Activated CD4-positive, alpha-beta T cell treated with anti-CD3 and anti-CD28 coated beads for 36 hours (primary cell): ENCODE measurements at places on chromosomes 6 and 20. TPM values are rescaled to one million over a fixed set of nuclear protein-coding genes. Genes with fewer than 3 reads are reported as not detected.
A peak's percentile ranks its signal among the peaks of the same experiment; 100 is the strongest.

DNA sequence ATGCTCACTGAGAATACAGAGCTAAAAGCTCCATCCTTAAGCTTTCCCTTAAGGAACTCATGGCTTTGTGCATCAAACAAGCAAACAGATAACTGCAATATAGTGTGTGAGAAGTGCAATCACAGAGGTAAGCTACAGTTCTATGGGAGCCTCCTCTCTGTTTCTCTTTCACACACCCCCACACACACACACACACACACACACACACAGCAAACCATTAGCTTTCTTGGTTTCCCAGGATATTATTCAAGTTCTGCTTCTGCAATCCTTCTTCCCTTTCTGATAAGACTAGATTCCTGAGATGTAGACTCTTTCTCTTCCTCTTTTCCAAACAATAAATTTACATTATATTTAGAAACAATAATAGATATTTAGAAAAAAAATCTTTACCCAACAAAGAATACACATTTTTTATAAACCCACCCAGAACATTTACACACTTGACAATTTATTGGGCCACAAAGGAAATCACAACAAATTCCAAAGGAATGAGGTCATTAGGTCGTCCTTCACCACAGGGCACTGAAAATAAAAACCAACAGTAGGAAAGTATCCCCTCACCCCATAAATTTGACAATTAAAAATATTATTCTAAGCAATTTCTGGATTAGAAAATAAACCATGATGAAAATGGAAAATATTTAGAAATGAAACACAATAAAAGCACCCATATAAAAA is 9.3 kb upstream of the GFOD1 start:
- no peaks in the 10 kb centered on the region for H3K27me3 ChIP-seq
- no peak overlapping the region for H3K27ac ChIP-seq
- H3K36me3 ChIP-seq, result no peaks in the 10 kb centered on the region
- DNase-seq, result no peak
- peaks cover 6% of the 10 kb centered on the region for H3K4me1 ChIP-seq
- no peak overlapping the region for H3K4me3 ChIP-seq

DNA sequence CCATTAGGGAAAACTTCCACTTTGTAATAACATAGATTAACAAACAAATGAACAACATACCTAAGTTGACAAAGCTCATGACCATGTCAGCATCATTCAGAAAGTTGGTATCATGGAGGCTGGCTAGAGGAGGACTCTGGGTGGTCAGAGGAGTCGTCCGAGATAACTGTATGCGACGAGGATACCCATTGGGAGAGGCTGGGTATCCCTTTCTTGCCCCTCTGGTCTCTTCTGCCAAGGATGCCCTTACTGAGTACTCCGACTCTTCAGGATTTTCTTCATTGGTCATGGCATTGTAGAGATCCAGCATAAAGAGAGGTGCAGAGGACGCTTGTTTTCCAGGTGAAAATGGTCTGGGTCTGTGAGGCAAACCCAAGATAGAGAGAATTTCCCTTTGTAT is 1.1 kb downstream of the BMP5 start:
- H3K27me3 ChIP-seq, result peaks cover 2% of the 10 kb centered on the region
- DNase-seq, result no peak
- no peak overlapping the region for H3K27ac ChIP-seq
- H3K36me3 ChIP-seq, result no peaks in the 10 kb centered on the region
- no peak overlapping the region for H3K4me3 ChIP-seq
- peaks cover 5% of the 10 kb centered on the region for H3K4me1 ChIP-seq

BMP6 gene
- total RNA-seq, result 0.14 TPM

DNA sequence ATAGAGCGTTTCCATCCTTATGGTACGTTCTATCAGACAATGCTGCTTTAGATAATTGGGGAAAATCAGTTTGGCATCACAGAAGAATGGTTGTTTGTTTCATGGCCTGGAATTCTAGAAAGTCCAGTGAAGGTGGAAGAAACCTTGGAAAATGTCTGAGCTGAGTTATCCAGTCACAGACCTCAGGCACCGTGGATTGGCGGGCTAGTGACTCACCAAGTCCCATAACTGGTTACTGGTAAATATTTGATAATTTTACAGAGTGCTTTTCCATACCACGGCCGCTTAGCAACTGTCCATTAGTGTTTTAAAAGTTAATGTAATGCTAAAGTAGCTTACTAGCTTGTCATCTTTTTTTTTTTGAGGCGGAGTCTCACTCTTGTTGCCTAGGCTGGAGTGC is 99.4 kb downstream of the SLC35B3 start:
- no peaks in the 10 kb centered on the region for H3K4me1 ChIP-seq
- no peak overlapping the region for H3K4me3 ChIP-seq
- H3K27me3 ChIP-seq, result no peaks in the 10 kb centered on the region
- no peak overlapping the region for H3K27ac ChIP-seq

- H3K4me3 ChIP-seq, result no peak overlapping the region
- peaks cover 10% of the 10 kb centered on the region for H3K27me3 ChIP-seq
- no peaks in the 10 kb centered on the region for H3K36me3 ChIP-seq
- peak overlapping the region; percentile 47 for H3K27ac ChIP-seq
Measured at GRCh38 chr6:7697432-7697819, 28.5 kb upstream of the BMP6 start.

- H3K27ac ChIP-seq, result no peak overlapping the region
- no peak for DNase-seq
- H3K36me3 ChIP-seq, result peaks cover 35% of the 10 kb centered on the region
Measured at GRCh38 chr20:49029203-49029602, 16.9 kb upstream of the CSE1L start.

- H3K27ac ChIP-seq, result peak overlapping the region; percentile 60
- no peaks in the 10 kb centered on the region for H3K27me3 ChIP-seq
- peaks cover 54% of the 10 kb centered on the region for H3K4me1 ChIP-seq
- H3K36me3 ChIP-seq, result peaks cover 3% of the 10 kb centered on the region
- H3K4me3 ChIP-seq, result no peak overlapping the region
- peak; percentile 68 for DNase-seq
Measured at GRCh38 chr6:37029249-37029971, 24.0 kb downstream of the FGD2 start.

DNA sequence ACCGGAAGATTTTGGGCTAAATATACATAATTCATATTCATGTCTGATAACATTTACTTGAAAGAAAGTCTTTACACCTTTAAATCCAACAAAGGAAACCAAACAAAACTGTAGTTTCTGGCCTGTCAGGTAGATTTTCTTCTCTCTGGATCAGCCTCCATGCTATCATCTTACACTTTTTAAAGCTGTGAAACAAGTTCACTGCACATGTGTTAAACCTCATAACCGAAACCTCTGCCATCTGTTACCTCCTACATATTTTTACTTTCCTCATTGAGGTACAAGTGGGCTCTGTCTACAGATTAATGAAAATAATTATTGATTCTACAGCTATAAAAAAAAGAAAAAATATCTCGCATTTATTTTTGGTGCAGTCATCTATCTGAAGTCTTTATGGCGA is 149.9 kb downstream of the RALGAPA2 start:
- no peak overlapping the region for H3K27ac ChIP-seq
- H3K27me3 ChIP-seq, result no peaks in the 10 kb centered on the region
- H3K4me3 ChIP-seq, result no peak overlapping the region
- DNase-seq, result no peak
- peaks cover 2% of the 10 kb centered on the region for H3K4me1 ChIP-seq

HSPA12B gene
- not detected for total RNA-seq

BHLHE23 gene
- not detected for total RNA-seq

DNA sequence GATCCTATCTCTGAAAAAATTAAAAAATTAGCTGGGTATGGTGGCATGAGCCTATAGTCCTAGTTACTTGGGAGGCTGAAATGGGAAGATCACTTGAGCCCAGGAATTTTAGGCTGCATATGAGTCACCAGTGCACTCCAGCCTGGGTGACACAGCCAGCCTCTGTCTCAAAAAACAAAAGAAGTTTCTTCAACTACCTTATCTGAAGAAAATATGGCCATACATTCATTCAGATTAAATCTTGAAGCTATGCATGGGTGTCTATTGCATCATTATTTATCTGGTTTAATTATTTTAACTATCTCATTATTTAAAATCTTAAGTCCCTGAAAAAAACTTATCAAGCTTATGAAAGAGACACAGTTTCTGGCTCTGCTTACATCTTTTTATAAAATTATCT is 204.1 kb downstream of the SIM1 start:
- no peak for DNase-seq
- H3K36me3 ChIP-seq, result no peaks in the 10 kb centered on the region
- peaks cover 5% of the 10 kb centered on the region for H3K4me1 ChIP-seq
- peaks cover 11% of the 10 kb centered on the region for H3K27me3 ChIP-seq
- H3K4me3 ChIP-seq, result no peak overlapping the region
- H3K27ac ChIP-seq, result no peak overlapping the region

DNA sequence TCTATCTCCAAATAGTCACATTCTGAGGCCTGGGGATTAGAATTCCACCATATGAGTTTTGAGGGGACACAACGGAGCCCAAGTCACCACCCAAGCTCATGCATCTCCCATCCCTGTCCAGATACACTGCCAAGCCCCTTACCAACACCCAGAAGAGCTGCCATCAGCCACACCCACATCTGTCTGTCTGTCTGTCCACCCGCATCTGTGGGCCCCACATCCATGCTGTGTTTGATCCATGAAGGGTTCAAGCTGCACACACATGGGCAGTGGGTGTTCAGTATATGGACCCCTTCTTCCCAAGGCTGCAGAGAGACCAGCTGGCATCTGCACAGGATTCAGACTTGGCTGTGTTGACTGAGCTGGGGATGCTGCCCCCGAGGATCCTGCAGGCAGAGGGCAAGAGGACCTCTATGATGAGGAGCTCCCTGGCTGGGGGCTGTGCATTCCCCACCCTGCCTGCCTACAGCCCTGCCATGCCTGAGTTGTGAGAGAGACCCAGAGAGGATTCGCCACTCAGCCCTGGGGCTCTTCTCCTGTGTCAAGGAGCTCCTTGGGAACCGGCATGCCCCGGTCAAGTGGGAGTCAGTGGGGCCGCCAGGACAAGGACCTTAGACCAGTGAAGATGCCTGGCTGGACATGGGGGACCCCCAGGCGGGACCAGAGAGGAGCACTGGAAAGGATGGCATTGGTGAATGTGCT is 206.4 kb downstream of the SYNDIG1 start:
- no peak overlapping the region for H3K4me3 ChIP-seq
- no peaks in the 10 kb centered on the region for H3K27me3 ChIP-seq
- no peaks in the 10 kb centered on the region for H3K36me3 ChIP-seq

DNA sequence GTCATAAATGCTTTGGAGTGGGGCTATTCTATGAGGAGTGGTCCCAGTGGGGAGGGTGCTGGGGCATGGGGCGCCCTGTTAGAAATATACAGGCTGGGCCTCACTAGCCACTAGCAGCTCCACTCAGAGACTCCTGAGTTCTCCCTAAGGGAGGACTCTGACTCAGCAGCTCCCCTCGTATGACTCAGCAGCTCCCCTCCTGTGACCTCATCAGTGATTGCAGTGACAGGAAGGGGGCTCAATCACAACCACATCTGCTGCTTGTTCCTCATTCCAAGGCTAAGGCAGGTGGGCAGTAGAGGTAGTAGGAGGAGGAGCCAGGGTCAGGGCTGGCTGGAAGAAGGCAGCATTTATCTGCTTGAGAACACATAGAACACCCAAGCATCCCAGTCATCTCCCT is 73.7 kb downstream of the PRND start:
- peaks cover 33% of the 10 kb centered on the region for H3K4me1 ChIP-seq
- H3K36me3 ChIP-seq, result peaks cover 70% of the 10 kb centered on the region
- no peaks in the 10 kb centered on the region for H3K27me3 ChIP-seq
- H3K27ac ChIP-seq, result peak overlapping the region; percentile 67
- H3K4me3 ChIP-seq, result no peak overlapping the region

SNHG17 gene
- 72.4 TPM for total RNA-seq

OOEP gene
- 0.86 TPM for total RNA-seq
